ENCODE measurements at places on chromosomes 12 and 14. TPM values are rescaled to one million over a fixed set of nuclear protein-coding genes. Genes with fewer than 3 reads are reported as not detected.

The CCDC175 gene
- not detected for total RNA-seq

The FAM90A1 gene
- total RNA-seq, result 0.30 TPM

The SMCO2 gene
- not detected for total RNA-seq

The EFS gene
- total RNA-seq, result 3.6 TPM

The PYM1 gene
- total RNA-seq, result 14.8 TPM

The SLC6A15 gene
- not detected for total RNA-seq
